Omental fat pad (tissue), 4 donors: ENCODE measurements at places on chromosomes 6 and 20. TPM values are rescaled to one million over a fixed set of nuclear protein-coding genes. Genes with fewer than 3 reads are reported as not detected.

The PNLDC1 gene
- total RNA-seq: not detected

The C6orf15 gene
- total RNA-seq: not detected

The PLAGL2 gene
- total RNA-seq: 4.8 TPM

The MLN gene
- not detected for total RNA-seq

The TBC1D32 gene
- total RNA-seq: 11.4 TPM

The OR2H1 gene
- not detected for total RNA-seq

The HLA-G gene
- total RNA-seq: not detected

The POLR1C gene
- total RNA-seq: 22.5 TPM

The TEAD3 gene
- 13.2 TPM for total RNA-seq
